ENCODE measurements at places on chromosomes 13 and 19. TPM values are rescaled to one million over a fixed set of nuclear protein-coding genes. Genes with fewer than 3 reads are reported as not detected.
A peak's percentile ranks its signal among the peaks of the same experiment; 100 is the strongest.

PRRG2 gene
- 0.75 TPM for total RNA-seq

ZNF563 gene
- total RNA-seq = 4.3 TPM

CYSLTR2 gene
- 41.6 TPM for total RNA-seq

ZNF345 gene
- total RNA-seq = 7.4 TPM

PCDH17 gene
- 6.2 TPM for total RNA-seq

ETV2 gene
- total RNA-seq = 2.6 TPM

- no peak overlapping the region for H3K27ac ChIP-seq
- peaks cover 31% of the 10 kb centered on the region for H3K4me1 ChIP-seq
- no peaks in the 10 kb centered on the region for H3K27me3 ChIP-seq
- peak; percentile 28 for DNase-seq
Measured at GRCh38 chr19:8324186-8325050, 3.1 kb downstream of the RPS28 start.

DNA sequence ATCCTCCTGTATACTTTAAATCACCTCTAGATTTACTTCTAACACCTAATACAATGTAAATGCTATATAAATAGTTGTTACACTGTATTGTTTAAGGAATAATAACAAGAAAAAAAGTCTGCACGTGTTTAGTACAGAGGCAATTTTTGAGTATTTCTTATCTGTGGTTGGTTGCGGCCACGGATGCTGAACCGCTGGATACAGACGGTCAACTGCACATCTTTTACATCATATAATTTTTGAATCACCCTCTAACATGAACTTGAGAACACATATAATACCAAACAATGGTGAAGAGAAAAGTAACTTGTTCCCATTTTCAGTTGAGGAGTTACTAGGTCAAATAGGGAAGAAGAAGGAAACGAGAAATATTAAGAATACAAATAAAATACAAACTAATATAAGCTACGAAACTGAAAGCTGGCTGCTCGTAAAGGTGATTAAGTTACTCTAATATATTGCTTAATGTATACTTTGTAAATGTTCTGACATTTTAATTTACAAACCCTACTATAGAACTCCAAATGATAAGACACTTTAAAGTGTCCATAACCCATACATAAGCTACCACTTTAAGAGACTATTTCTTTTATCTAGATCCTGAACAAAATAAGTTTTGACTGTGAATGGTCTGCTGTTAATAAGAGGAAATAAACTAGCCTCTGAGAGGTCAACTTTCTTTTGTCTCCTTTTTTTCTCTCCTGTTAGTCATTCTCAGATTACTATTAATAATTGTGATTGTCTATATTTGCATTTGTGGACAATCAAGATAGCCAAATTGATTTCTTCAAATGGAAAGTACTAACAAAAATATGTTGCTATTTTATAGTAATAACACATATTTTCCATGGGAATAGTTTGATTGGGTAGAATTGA, 457.4 kb downstream of the DIAPH3 start:
- no peaks in the 10 kb centered on the region for H3K27me3 ChIP-seq
- no peak overlapping the region for H3K4me3 ChIP-seq
- H3K4me1 ChIP-seq = no peaks in the 10 kb centered on the region
- H3K36me3 ChIP-seq = no peaks in the 10 kb centered on the region

DNA sequence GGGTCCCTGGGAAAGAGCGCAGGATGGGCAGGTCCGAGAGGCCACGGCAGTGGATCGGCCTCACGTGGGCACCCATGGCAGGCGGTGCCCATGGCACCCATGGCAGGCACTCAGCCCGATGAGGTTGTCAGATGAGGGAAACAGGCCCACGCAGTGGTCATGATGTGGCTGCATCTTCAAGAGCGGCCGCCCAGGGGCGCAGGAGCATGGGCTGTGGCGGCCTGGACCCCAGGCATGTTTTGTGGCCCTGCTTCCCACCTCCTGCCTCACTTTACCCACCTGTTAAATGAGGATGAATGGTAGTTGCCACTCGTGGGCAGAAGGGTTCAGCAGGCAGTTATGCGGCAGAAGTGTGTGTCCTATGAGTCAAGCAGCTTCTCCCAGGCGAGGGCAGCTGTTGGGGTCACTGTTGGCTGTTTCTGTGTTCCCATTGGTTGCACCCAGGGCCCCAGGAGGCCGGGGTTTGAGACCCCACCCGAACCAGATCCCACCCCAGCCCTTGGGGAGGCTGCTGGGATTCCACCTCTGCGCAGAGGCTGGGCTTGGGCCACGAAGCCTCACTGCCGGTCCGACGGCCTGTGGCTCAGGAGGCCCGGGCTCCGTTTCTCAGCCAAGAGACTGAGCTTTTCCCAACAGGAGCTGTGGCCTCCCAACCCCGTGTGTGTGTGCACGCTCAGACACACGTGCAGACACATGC, 30.0 kb downstream of the CSNK1G2 start:
- no peaks in the 10 kb centered on the region for H3K4me1 ChIP-seq
- no peaks in the 10 kb centered on the region for H3K27me3 ChIP-seq
- no peaks in the 10 kb centered on the region for H3K36me3 ChIP-seq
- DNase-seq = no peak
- H3K4me3 ChIP-seq = no peak overlapping the region

DNA sequence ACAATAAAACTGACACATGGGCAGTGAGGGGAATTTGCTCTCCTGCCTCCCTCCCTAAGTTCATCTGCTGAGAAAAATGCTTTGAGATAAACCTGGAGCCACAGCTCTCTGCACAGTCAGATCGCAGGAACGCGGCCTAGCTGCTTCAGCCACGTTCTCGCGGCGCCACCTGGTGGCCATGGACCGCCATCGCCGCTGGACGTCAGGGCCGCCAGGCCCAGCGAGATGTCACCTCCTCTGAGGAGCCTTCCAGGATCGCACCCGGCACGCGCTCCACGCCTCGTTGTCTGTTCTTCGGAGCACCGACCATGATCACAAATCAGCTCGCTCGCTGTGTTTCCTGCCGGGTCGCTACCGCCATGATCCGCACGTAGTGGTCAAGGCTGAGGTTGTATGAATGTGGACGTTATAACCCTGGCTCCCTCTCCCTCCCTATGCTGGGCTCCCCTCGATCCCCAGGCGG, 20.6 kb upstream of the USP29 start:
- no peaks in the 10 kb centered on the region for H3K36me3 ChIP-seq
- H3K27ac ChIP-seq = no peak overlapping the region
- peak; percentile 67 for DNase-seq

- no peak overlapping the region for H3K4me3 ChIP-seq
- no peaks in the 10 kb centered on the region for H3K4me1 ChIP-seq
- no peaks in the 10 kb centered on the region for H3K27me3 ChIP-seq
- DNase-seq = no peak
- H3K27ac ChIP-seq = no peak overlapping the region
- H3K36me3 ChIP-seq = no peaks in the 10 kb centered on the region
Measured at GRCh38 chr13:59914556-59914955, 249.2 kb downstream of the DIAPH3 start.

GRCh38 chr19:3062165-3063105, at the start of gene TLE5:
Gene TLE5, minus strand, starts transcription at chr19:3062495. Its CDS starts 295 bp downstream, at chr19:3062200.
- no peaks in the 10 kb centered on the region for H3K27me3 ChIP-seq
- H3K4me1 ChIP-seq = peaks cover 31% of the 10 kb centered on the region
- DNase-seq = peak; percentile 88
- H3K4me3 ChIP-seq = peak within 1 kb of the TSS; percentile 32
- peak within 1 kb of the TSS; percentile 94 for H3K27ac ChIP-seq

DNA sequence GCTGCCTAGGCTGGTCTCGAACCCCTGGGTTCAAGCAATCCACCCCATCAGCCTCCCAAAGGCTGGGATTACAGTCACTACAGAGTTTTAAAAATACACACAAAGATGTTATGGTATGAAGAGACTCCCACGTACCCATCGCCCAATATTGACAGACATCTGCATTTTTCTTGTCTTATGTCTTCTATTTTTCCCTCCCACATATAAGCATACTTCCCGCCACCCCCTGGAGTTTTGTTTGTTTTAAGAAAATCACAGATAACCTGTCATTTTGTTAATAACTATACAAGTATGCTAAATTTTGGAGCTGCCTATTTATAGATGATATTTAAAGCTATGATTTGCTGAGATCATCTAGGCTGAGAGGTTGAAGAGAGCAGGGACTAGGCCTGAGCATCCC, 6.2 kb upstream of the SMG9 start:
- no peak overlapping the region for H3K27ac ChIP-seq
- H3K4me1 ChIP-seq = peaks cover 24% of the 10 kb centered on the region
- no peaks in the 10 kb centered on the region for H3K36me3 ChIP-seq
- H3K4me3 ChIP-seq = no peak overlapping the region
- no peaks in the 10 kb centered on the region for H3K27me3 ChIP-seq

DNA sequence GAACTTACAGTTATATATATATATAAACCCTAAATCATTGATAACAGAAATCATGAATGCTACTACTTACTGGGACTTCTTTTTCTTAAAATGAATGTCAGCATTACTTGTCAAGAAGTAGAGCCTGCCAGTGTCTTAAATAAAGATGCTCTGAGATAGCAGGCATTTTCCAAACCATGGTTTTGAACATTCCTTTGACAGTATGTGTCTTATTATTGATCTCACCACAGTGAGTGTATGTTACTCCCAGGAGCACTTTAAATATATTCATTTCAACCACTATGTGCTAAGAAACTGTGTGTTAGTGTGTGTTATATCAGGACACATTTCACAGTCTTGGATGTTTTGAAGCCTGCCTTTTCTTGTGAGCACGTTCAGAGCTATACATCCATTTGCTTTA, 28.2 kb downstream of the TNFRSF19 start:
- no peaks in the 10 kb centered on the region for H3K36me3 ChIP-seq
- DNase-seq = no peak
- no peak overlapping the region for H3K27ac ChIP-seq
- no peaks in the 10 kb centered on the region for H3K27me3 ChIP-seq
- H3K4me1 ChIP-seq = no peaks in the 10 kb centered on the region
- no peak overlapping the region for H3K4me3 ChIP-seq

GRCh38 chr13:44156294-44156658, 217.3 kb upstream of the SERP2 start:
- H3K27ac ChIP-seq = no peak overlapping the region
- no peak for DNase-seq
- H3K27me3 ChIP-seq = no peaks in the 10 kb centered on the region
- no peaks in the 10 kb centered on the region for H3K4me1 ChIP-seq
- H3K36me3 ChIP-seq = no peaks in the 10 kb centered on the region
- no peak overlapping the region for H3K4me3 ChIP-seq

DNA sequence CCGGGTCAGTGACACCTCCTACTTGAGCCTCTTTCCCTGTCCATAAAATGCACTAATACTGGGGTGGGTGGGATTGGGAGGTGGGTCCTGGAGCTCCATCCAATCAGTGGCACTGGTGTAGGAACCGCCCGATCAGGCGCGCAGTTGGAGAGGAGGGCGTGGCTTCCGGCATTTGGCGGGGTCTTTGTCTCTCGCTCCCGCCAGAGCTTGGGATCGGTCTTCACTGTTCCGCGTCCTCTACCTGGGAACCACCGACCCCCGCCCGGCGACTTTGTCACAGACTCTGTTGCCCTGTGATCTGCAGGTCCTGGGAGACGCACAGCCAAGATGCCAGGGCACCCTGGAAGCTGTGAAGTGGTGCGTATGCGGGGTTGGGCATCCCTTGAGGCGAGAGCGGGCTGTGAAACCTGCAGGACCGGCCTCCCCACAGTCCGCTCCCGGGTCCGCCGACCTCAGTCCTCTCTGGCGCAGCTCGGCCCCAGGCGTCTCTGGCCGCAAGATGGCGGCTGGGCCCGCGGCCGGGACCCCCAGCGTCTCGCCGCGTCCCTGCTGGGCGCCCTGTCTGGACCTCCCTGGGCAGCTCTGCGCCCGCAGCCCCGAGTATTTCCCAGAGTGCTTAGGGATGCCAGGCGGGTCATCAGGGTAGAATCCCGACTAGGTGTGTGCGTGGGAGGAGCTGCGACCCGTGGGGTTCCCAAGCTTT, 41.6 kb upstream of the ZNF730 start:
- no peaks in the 10 kb centered on the region for H3K27me3 ChIP-seq
- no peaks in the 10 kb centered on the region for H3K36me3 ChIP-seq
- no peaks in the 10 kb centered on the region for H3K4me1 ChIP-seq

DNA sequence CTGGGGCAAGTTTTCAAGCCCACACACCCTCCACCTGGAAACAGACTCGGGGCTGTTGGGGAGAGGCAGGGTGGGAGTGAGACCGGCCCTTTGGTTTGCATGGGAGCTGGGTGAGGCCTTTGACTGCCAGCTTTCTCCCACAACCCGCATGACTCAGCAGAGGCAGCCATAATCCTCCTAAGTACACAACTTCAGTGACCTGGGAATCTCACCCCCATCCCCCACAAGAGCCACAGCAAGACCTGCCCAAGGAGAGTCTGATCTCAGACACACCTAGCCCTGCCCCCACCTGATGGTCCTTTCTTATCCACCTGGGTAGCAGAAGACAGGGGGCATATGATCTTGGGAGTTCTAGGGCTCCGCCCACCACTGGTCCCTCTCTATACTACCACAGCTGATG, 1615.4 kb downstream of the EFNB2 start:
- DNase-seq = no peak
- H3K4me1 ChIP-seq = no peaks in the 10 kb centered on the region
- no peak overlapping the region for H3K4me3 ChIP-seq
- H3K27me3 ChIP-seq = no peaks in the 10 kb centered on the region
- H3K27ac ChIP-seq = no peak overlapping the region
- no peaks in the 10 kb centered on the region for H3K36me3 ChIP-seq

DNA sequence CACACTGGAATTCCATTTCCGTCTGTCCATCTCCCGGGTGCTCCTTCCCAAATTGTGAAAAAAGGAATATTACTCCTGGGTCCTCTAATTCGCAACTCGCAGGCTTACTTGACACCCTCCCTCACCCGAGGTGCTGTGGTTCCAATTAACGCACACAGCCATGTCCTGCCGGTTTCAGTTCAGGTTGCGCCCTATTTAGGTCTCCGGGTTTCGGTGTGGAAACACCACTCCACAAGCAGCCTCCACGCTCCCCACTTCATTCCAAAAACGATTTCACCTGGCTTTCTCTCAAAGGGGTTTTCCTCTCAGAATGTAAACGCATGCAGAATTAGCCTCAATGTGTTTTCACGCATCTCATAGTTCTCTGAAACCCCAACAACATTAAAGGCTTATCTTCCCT, 37.9 kb downstream of the NAXD start:
- no peak overlapping the region for H3K27ac ChIP-seq
- no peaks in the 10 kb centered on the region for H3K27me3 ChIP-seq
- peaks cover 10% of the 10 kb centered on the region for H3K36me3 ChIP-seq
- no peak overlapping the region for H3K4me3 ChIP-seq

- peaks cover 14% of the 10 kb centered on the region for H3K4me1 ChIP-seq
- no peak overlapping the region for H3K4me3 ChIP-seq
- H3K36me3 ChIP-seq = peaks cover 3% of the 10 kb centered on the region
- no peak for DNase-seq
- H3K27ac ChIP-seq = no peak overlapping the region
- H3K27me3 ChIP-seq = no peaks in the 10 kb centered on the region
Measured at GRCh38 chr13:46683676-46684260, 113.2 kb downstream of the ESD start.

GRCh38 chr19:4256563-4256962, 9.7 kb downstream of the YJU2 start:
- H3K4me3 ChIP-seq = no peak overlapping the region
- H3K4me1 ChIP-seq = no peaks in the 10 kb centered on the region
- DNase-seq = no peak
- no peaks in the 10 kb centered on the region for H3K36me3 ChIP-seq
- no peaks in the 10 kb centered on the region for H3K27me3 ChIP-seq

DNA sequence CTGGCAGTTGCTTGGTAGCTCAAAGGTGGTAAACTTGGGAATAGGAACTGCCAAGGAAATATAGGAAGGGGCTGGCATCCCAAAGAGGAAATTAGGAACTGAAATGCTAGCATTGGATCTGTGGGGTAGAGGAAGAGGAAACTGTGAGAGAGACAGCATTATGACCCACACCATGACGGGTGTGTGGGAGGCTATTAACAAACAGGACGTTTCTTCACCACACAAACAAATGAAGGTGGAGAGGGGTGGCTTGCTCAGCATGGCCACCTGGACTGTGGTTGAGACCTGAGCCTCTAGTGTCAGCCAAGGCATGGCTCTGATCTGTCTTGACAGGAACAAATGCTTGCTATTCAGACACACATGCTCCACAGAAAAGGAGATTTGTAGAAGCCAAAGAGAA, 178.2 kb downstream of the B3GLCT start:
- no peak for DNase-seq
- H3K27ac ChIP-seq = no peak overlapping the region
- no peaks in the 10 kb centered on the region for H3K27me3 ChIP-seq
- no peak overlapping the region for H3K4me3 ChIP-seq

All from adrenal gland (tissue), 19 donors.